ENCODE measurements at places on chromosomes 3 and 15. TPM values are rescaled to one million over a fixed set of nuclear protein-coding genes. Genes with fewer than 3 reads are reported as not detected.

TXNRD3 gene
- 9.9 TPM for total RNA-seq

CLRN1 gene
- not detected for total RNA-seq

DNA sequence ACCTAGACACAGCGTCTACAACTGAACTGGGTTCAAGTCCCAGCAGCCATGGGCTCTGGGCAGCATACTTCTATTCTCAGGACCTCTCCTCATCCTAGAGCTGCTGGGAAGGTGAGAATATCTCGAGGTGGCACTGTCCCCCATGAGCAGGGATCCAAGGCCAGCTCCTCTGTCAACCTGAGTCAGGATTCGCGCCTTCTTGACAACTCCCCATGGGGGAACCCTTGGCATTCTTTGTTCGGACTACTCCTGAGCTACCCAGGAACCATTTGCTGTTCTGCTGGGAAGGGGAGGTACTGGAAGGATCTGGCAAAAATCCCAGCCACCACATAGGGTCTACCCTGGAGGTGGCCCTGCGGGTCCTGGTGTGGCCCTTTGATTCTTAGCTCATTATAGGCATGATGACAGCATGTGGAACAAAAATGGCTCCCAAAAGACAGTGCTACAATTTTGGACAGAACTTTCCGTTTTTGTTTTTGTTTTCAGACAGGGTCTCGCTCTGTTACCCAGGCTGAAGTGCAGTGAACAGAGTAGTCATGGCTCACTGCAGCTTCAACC lies 22.3 kb downstream of the PLXNB1 start:
- DNase-seq: no peak

KCNMB2 gene
- total RNA-seq: not detected

- DNase-seq: no peak
Measured at GRCh38 chr3:157810924-157811718, 295.1 kb downstream of the SHOX2 start.
